ENCODE measurements at places on chromosomes 2 and 18.

DNA sequence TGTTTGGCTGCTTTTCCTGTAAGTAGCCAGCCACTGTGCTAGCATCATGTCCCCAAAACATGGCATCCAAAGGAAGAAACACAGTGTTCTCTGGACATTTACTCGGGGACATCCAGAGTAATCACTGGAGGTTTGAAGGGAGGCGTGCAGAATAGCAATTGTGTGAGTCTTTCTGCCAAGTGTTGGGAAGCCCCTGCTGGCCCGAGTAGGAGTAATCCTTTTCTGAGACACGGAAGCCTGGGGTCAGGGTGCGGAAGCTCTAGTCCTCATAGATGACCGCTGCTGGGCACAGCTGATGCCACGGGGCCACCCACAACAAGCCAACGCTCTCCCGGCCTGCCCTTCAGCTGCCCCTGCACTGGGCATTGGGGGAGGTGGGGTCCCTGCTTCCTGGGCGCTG, 24.8 kb upstream of the HDAC4 start:
- peaks cover 3% of the 10 kb centered on the region for H3K27me3 ChIP-seq
- no peaks in the 10 kb centered on the region for H3K4me1 ChIP-seq
- no peak overlapping the region for H3K4me3 ChIP-seq
- H3K27ac ChIP-seq, result no peak overlapping the region

GRCh38 chr2:58856100-58856499, 615.0 kb upstream of the FANCL start:
- no peaks in the 10 kb centered on the region for H3K36me3 ChIP-seq
- no peaks in the 10 kb centered on the region for H3K27me3 ChIP-seq
- H3K27ac ChIP-seq, result no peak overlapping the region
- no peak for DNase-seq
- no peak overlapping the region for H3K4me3 ChIP-seq

GRCh38 chr18:77015771-77016710, 116.5 kb downstream of the MBP start:
- no peak for DNase-seq
- H3K4me1 ChIP-seq, result peaks cover 12% of the 10 kb centered on the region
- no peak overlapping the region for H3K27ac ChIP-seq
- no peak overlapping the region for H3K4me3 ChIP-seq

DNA sequence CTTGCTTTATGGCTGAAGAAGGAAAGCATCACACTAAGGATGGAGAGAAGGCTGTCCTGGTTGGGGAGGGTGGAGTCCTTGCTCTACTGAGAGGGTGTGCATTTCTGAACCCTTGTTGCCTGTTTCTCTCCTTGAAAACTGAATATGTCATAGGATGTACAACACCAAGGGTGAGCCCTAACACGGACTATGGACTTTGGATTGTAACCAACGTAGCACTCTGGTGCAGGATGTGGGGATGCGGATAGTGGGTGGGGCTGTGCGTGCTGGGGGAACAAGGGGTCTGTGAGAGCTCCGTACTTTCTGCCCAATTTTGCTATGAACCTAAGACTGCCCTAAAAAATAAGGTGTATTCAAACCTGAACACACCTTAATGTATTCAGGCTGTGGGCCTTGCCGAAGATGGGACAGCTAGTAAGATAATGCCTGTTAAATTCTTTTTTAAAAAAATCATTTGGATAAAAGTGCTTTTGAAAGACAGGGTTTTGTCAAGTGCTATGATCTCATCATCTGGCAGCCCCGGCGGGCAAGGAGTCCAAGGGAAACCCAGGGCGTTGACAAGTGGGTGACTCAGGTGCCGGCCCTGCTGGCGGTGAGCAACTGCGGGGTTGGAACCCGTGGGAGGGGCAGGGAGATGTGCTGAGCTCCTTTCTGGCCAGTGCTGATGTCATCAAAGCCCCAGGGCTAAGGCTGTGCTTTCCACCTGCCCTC, 54.0 kb downstream of the GATA6 start:
- H3K27me3 ChIP-seq, result peaks cover 2% of the 10 kb centered on the region
- H3K36me3 ChIP-seq, result no peaks in the 10 kb centered on the region
- no peak for DNase-seq
- H3K27ac ChIP-seq, result no peak overlapping the region
- H3K4me3 ChIP-seq, result no peak overlapping the region

- peaks cover 20% of the 10 kb centered on the region for H3K36me3 ChIP-seq
- no peak overlapping the region for H3K4me3 ChIP-seq
- H3K27me3 ChIP-seq, result no peaks in the 10 kb centered on the region
- no peak for DNase-seq
- H3K4me1 ChIP-seq, result peaks cover 9% of the 10 kb centered on the region
Observed at GRCh38 chr2:10793816-10794215, 18.8 kb downstream of the PDIA6 start.

GRCh38 chr2:69225933-69226332, 161.1 kb downstream of the GFPT1 start:
- no peaks in the 10 kb centered on the region for H3K36me3 ChIP-seq
- no peak overlapping the region for H3K4me3 ChIP-seq
- no peaks in the 10 kb centered on the region for H3K4me1 ChIP-seq
- DNase-seq, result no peak

DNA sequence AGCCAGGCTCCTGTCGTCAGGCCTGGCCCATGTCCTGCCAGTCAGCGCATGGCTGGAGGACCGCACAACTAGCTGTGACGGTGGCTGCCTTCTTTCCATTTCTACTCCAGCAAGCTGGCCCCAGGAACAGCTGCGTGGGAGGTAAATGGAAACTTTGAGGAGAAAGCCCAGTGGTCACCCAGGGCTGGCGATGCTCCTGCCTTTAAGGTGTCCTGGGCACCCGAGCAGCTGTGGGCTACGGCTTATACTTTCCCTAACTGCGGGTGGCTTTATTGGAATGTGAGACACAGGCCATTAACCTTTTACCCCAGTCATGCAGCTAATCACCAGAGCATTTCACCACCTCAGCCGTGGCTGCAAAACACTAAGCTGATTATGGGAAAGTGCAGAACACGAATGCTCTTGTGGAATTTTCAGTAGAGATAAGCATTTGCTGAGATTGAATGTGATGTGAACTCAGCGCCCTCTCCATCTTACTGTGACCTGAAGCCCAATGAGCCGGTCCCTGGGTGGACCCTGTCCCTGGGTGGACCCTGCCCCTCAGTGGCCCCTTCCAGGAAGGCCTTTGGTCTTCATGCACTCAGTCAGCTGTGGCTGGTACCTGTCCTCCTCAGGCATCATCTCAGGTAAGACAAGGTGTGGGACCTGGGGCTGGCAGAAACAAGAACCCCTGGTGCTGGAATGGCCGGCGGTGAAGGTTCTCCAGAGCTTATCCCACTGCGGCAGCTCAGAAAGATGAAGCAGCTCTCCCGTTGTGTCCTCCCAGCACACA, 275.4 kb upstream of the HS6ST1 start:
- H3K4me3 ChIP-seq, result no peak overlapping the region
- peaks cover 6% of the 10 kb centered on the region for H3K27me3 ChIP-seq
- no peak overlapping the region for H3K27ac ChIP-seq
- no peaks in the 10 kb centered on the region for H3K36me3 ChIP-seq
- H3K4me1 ChIP-seq, result no peaks in the 10 kb centered on the region
- no peak for DNase-seq

- H3K4me3 ChIP-seq, result no peak overlapping the region
- H3K4me1 ChIP-seq, result peaks cover 5% of the 10 kb centered on the region
- H3K36me3 ChIP-seq, result peaks cover 3% of the 10 kb centered on the region
- DNase-seq, result no peak
- no peak overlapping the region for H3K27ac ChIP-seq
Observed at GRCh38 chr18:49072940-49073339, 122.2 kb upstream of the SMAD7 start.

DNA sequence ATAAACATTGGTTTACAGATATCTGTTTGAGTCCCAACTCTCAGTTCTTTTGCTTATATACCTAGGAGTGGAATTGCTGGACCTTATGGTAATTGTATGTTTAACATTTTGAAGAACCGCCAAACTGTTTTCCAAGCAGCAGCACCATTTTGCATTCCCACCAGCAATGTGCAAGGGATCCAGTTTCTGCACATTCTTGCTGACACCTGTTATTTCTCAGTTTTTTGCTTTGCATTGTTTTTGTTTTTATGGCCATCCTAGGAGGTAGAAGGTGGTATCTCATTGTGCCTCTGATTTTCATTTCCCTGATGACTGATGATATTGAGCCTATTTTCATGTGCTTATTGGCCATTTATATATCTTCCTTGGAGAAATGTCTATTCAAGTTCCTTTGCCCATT, 71.2 kb downstream of the MCFD2 start:
- H3K27ac ChIP-seq, result no peak overlapping the region
- peaks cover 2% of the 10 kb centered on the region for H3K4me1 ChIP-seq
- no peak for DNase-seq
- H3K36me3 ChIP-seq, result no peaks in the 10 kb centered on the region
- H3K4me3 ChIP-seq, result no peak overlapping the region

Measured in activated naive CD8-positive, alpha-beta T cell treated with anti-CD3 and anti-CD28 coated beads, Interleukin-2, amount 10 ng/mL, durations not matched to agents 7 days and 5 days (primary cell).